Activated naive CD8-positive, alpha-beta T cell treated with anti-CD3 and anti-CD28 coated beads, Interleukin-2, amount 10 ng/mL, durations not matched to agents 7 days and 5 days (primary cell): ENCODE measurements at places on chromosomes 7 and 10. TPM values are rescaled to one million over a fixed set of nuclear protein-coding genes. Genes with fewer than 3 reads are reported as not detected.

ASL gene
- 28.8 TPM for total RNA-seq

- DNase-seq, result no peak
Observed at GRCh38 chr10:77319557-77319956, 318.1 kb downstream of the KCNMA1 start.

GRCh38 chr10:19728376-19728775 is 87.9 kb upstream of the PLXDC2 start:
- no peak for DNase-seq

DNA sequence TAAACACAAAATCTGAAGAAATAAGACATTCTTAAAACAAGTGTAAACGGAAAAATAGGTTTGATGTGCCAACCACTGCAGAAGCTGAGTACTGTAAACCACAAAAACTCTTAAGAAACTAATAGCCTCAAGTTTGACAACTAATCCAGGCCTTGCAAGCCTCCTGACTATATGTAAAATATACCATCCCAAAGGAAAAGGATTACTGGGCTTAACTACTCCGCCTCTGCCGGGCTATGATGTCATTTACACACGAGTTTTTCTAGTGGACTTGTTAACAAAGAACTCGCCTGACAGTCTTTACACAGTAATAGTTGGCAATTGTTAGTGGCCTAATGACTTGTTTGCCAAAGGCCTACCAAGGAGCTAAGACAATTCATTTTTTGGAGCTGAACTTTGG is 2.1 kb downstream of the KIF5B start:
- no peak for DNase-seq

SFXN2 gene
- 19.4 TPM for total RNA-seq

DNA sequence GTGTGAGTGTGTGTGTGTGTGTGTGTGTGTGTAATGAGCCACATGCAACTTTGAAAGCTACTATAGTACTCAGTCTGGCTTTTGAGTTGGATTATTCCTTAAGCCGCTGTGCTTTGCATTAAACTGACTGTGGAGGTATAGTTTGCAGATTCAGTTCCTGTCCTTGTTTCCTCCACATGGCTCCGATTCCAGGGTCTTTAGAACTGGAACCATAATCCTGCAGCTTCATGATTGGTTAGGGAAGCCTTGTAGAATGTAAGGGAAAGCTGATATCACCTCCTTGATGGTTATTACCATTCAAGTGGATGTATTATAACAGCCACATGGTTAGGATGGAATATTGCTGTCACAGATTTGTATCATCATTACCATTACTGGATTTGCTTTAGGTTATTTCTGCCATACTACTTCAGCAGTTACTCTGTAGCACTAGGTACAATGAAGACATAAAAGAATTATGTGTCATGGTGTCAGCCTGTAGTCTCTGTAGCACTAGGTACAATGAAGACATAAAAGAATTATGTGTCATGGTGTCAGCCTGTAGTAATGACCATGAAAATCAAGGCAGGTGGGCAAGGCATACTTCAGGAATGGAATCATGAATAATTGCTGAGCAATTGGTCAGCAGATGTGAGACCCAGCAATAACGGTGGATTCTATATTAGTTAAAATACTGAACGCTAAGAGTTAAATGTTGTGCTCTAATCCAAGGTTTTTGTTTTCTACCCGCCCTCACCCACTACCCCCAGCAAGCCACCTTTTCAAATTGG is 275.1 kb upstream of the FZD1 start:
- no peak for DNase-seq

ATP5F1C gene
- 268 TPM for total RNA-seq

- no peak for DNase-seq
Observed at GRCh38 chr10:79405221-79405994, 40.0 kb downstream of the ZCCHC24 start.

DNA sequence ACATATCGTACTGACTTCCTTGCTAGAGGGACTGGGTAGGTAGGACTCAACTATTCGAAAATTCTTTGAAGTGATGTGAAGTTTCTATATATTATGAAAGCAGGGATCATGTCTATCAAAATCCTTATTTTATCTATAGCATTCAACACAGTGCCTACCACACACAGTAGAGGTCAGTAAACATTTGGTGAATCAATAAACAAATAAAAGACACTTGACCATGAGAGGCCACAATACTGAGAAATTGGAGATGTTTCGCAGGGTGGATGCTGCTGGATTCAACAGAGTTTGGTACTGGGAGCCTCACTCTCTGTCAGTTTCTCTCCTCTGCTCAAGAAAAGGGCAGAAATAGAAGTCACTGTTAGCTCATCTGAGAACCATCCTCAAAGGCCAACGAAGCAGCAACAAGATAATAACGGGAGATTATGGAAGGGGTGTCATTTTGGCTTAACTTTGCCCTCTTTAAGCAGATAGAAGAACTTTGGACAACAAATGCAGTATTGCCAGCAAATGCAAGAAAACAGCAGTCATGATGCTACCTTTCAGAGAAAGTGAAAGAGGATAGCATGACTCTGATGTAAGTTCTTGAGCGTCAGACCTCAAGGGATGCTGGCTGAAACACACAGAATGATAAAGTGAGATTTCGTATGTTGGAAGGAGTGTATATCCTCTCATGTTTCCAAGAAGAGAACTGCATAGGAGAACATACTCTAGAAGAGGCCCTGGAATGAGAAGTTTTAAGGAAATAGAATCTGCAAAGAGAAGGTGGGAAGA is 107.6 kb downstream of the SEMA3E start:
- DNase-seq, result no peak

CLRN3 gene
- not detected for total RNA-seq
